ENCODE measurements at places on chromosomes 13 and 19.

DNA sequence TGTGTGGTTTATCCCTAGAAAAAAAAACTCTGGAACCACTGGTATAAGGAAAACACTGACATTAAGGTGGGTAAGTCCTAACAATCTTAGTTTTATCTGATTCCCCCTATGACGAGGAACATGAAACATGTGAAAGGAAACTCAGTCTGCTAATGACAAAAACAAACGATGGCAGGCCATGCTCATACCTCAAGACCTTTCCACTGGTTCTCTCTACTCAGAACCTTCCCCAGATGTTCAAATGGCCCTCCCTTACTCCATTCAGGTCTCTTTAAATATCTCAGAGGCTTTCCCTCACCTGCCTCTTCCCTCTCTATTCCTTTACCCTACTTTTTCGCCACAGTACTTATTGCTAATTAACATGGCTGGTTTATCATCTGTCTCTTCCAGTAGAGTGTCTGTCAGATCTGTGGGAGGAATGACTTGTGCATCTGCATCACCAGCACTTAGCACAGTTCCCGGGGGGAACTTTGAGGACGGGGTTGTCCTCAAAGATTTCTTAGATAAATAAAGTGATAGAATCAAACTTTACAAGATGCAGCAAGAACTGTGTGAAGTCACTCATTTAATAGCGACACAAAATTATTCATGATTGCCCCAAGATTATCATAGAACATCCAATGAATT, 1.5 kb downstream of the TUBGCP3 start:
- no peak for DNase-seq

DNA sequence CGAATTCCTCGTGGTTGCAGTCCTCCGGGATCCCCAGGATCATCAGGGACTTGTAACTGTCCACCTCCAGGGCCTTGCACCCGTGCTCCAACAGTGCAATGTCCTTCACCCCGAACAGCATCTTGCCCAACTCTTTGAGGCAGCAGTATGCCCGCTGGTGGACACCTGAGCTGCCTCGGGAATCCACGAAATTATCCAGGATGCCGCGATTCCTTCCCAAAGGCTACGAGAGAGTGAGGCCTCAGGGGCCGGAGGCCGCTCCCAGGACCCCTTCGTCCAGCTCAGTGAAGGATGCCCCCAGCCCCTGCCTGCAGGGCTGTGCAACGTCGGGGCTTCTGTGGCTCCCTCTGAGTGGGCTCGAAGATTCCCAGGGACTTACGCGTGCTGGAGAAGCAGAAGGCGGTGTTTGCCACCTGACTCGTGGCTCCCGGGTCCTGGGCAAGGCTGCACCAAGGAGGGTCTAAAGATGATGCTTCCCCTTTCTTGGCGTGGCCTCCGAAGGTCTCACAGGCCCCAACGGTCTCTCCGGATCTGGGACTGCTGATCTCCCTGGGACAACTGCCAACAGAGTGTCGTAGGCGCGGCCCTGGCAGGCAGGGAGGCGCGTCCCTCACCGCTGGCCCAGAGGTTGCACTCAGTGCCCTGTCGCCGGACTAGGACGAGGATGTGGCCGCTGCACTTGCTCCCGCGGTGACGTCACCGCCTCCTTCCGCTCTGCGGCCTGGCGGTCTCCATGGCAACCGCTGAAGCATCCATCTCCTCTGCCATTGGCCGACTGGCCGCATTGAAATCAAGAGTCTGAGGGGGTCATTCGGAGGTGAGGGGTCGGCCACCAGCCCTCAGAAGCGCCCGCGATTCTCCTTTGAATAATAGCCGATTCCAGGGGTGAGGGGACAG, at the start of gene PNMA8C:
Gene PNMA8C, minus strand, starts transcription at position 698 of the 897 bp plus-strand sequence. Its CDS starts 577 bp downstream, at position 121.
- DNase-seq = no peak

GRCh38 chr13:46529216-46529919, 23.6 kb upstream of the LRCH1 start:
- DNase-seq = no peak

DNA sequence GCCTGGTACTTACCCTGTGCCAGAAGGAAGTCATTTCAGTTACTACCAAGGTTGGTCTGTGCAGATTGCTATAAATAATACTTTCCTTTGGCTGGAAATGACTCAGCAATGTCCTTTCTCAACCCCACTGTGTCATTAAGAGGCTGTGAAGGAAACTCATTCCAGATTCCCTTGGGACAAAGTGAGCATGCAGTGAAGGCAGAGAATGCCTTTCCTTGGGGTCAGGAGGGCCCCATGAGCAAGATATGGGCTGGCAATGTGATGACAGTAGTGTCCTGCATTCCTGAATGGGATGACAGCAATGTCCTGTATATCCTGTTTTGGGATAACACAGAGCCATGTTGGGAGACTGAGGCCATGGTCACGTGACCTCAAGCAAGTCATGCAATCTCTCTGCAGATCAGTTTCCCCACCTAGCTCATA, 213.1 kb upstream of the TMTC4 start:
- no peak for DNase-seq

Data from effector CD4-positive, alpha-beta T cell (primary cell).